Esophagus squamous epithelium (tissue), 5 donors: ENCODE measurements at places on chromosomes 4 and X.

GRCh38 chrX:24268786-24269185 lies 45.1 kb downstream of the SUPT20HL2 start:
- no peak for DNase-seq

GRCh38 chr4:186757696-186758355 lies 34.2 kb upstream of the FAT1 start:
- no peak for DNase-seq

GRCh38 chr4:77804471-77804870 lies 14.7 kb downstream of the CNOT6L start:
- DNase-seq: no peak

DNA sequence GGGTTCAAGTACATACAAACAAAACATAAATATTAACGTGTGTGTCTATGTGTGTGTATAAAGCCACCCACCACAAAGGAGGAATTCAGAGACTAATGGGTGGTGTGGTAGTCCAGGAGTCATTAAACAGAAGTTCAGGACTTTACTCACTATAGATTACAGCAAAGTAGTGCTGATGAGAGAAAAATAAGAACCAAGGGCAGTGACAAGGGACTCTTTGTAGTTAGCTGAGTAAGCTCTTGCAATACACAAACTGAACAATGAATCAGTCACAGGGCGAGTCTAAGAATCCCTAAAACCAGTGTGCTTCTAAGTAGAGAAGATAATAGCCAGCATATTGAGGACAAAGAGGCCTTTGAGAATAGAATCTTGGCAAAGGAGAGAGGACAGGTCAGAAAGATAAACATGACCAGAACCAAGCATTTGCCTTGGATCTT lies 232.4 kb downstream of the PPP3CA start:
- DNase-seq: no peak

DNA sequence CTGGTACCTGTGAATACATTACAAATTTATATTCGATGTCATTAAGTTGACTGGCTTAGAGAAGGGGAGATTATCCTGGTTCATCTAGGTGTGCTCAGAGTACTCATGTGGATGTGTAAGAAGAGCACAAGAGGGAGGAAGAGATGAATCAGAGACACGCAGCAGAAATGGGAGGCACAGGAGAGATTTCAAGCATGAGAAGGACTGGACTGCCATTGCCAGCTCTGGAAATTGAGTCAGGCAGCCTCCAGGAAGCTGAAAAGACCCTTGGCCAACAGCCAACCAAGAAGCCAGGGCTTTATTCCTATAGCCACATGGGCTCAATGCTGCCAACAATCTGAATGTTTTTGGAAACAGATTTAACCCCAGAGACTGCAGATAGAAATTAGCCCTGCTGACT lies 1390.0 kb downstream of the STIM2 start:
- DNase-seq: no peak

DNA sequence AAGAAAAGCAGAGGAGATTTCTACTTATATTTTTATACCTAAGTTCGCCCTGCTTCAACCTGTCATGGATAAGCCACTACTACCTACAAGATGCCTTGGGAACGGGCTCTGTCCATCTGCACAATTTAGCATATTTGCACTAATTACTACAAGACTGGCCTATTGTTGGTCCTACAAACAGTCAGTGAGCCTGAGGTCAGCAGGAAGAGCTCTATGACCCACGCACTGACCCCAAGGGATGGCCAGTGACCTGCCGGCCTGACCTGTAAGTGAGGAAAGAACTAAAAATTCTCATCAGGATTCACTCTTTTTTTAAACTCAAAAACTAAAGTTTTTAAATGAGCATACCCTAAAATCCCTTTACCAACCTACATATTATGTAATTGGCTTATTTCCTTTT lies 142.0 kb downstream of the COL25A1 start:
- no peak for DNase-seq

DNA sequence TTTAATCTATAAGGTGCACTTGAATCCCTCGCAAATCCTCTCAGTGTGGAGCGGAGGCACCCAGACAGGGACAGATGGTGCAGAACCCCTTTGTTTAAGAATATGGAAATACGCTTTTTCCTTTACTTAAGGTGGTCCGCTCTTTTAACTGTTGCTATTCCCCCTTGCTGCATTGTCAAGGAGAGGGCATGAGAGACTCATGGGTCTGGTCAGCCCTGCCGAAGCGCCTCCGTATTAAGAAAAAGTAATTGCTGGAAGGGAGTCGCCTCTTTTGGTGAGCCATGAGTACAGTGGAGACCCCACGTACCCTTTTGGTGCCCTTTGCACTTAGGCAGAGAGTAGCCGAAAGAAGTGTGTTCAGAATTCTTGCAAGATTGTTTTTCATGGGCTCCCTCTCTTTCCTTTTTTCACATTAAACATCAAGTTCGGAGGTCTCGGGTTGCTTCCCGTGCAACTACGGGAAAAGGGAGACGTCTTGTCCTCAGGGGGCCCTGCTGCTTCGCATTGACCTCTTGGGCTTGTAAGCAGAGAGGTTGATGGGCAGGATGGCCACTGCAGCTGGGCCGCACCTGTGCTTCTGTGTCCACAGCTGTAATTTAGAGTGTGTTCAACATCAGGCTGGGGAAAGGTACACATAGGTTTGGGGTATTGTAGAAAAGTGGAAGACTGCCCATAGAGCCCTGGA lies 109.6 kb downstream of the SPRY1 start:
- no peak for DNase-seq

GRCh38 chr4:139282721-139283075 lies 2.7 kb upstream of the MGARP start:
- DNase-seq: no peak

DNA sequence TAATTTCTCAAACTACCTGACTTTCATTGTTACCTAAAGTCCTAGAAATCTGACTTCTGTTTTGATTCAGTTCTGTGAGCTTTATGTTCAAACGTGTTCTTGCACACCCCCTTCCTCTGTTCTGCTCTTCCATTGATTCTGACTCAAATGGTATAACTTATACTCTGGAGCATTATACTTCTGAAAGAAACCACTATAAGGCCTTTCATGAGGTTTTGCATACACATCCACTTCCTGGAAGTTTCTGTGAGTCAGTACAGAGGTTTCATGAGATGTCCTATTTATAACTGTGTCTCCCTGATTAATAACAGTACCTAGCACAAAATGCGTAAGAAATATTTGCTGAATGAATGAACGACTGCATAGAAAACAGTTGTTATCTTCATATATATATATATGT lies 540.2 kb upstream of the CT83 start:
- no peak for DNase-seq

- DNase-seq: no peak
Observed at GRCh38 chrX:9668537-9668936, 97.1 kb downstream of the GPR143 start.

- DNase-seq: no peak
Observed at GRCh38 chrX:115226929-115227328, 7.0 kb downstream of the LRCH2 start.

DNA sequence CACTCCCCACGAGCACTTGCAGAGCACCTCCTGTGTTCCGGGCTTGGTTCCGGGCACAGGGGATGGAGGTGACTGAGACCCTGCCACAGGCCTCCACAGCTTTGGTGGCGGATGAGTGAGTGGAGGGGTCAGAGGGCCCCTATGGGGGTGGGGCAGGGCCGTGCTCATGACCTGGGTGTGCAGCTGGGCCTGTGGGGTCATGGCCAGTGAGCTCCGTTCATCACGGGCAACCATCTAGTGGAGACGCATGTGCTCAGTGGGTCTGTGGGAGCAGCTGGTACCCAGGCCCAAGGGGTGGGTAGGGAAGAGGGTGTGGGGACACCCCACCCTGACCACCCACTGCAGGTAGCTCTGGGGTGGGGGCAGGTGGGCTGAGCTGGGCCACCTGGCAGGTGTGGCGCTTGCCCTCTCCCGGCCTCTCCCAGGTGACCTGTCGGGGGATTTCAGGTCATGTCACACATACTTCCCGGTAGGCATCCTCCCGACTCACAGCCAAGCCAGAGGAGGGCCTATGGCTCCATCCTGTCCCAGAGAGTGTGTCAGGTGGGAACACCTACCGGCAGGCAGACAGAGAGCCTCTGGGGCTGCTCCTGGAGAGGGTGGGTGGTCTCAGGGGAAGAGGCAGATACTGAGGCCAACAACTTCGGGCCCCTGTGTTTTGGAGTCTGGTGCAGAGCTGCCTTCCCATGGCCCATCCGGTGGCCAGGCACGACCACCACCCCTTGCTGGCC lies 3.6 kb downstream of the PSAPL1 start:
- DNase-seq: no peak

- DNase-seq: no peak
Observed at GRCh38 chr4:4752576-4753401, 106.7 kb upstream of the MSX1 start.
